ENCODE measurements at places on chromosomes 5 and 9.

- no peak for DNase-seq
Observed at GRCh38 chr5:134174841-134175839, 1.6 kb downstream of the SKP1 start.

GRCh38 chr5:120088412-120088811, 375.7 kb upstream of the PRR16 start:
- DNase-seq: no peak

DNA sequence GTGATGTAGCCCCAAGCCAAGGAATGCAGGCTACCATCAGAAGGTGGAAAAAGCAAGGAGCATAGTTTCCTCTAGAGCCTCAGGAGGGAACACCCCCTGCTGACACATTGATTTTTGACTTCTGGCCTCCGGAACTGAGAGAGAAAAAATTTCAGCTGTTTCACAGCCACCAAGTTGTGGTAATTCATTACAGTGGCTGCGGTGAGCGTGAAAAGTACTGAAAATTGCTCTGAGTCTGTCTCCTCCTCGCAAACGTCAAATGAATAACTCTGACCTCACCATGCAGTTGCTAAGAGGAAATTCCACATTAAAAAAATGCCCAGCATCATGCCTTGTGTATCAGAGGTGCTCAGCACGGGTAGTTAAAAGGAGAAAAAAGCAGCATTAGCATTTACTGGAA, 277.9 kb upstream of the MSX2 start:
- no peak for DNase-seq

- peak; percentile 66 for DNase-seq
Observed at GRCh38 chr9:116661037-116661954, 25.8 kb upstream of the TRIM32 start.

- no peak for DNase-seq
Observed at GRCh38 chr5:126819253-126819652, 42.3 kb downstream of the LMNB1 start.

DNA sequence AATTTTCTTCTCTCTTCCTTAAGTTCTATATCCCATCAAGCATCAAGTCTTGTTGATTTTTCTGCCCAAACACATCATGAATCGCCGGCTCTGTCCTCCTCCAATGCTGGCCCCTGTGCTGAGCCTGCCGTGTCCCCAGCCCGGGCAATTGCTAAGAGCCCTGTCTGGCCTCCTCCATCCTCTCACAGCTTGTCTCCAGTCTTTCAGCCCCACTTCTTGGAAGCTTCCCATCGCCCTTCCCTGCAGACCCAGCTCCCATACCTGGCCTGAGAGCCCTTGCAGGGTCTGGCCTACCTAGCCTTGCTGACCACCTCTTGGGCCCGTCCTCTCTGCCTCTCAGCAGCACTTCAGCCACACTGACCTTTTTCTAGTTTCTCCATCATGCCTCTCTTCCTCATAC, 61.9 kb downstream of the COL15A1 start:
- no peak for DNase-seq

DNA sequence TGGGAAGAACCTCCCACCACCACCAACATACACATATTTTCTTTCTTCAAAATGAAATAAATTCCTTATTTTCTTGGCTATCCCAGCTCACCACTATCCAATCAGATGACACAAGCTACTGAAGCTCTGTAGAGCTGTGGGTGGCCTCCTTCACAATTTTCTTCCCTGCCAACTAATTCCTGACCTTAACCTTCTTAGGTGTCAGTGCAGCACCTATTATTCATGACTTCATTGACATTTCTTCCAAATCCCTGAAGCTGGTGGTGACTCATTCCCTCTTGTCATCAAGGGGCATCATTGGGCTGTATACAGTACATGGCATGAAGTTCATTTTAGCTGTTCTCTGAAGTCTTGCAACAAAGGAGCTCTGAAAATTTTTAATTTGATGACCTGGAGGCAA, 42.0 kb upstream of the ADRA1B start:
- DNase-seq: no peak

GRCh38 chr5:168699002-168699401, 119.8 kb upstream of the PANK3 start:
- no peak for DNase-seq

DNA sequence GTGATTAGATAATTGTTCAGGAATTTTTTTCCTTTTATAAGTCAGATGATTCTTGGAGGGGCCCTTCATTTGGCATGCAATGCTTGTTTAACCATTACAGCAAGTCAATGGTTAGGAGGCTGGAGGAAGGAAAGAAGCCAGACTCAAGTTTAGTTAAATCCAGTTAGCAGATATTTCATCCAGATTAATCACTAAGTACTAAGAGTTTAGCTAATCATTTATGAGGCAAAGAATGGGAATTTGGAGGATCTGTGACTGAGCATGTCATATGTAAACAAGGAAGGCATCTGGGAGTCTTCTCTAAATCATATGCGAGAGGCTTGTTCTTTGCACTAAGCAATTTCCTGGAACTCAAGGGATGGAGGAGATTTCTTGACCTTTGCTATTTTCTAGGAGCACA, 145.3 kb upstream of the SGCD start:
- no peak for DNase-seq

DNA sequence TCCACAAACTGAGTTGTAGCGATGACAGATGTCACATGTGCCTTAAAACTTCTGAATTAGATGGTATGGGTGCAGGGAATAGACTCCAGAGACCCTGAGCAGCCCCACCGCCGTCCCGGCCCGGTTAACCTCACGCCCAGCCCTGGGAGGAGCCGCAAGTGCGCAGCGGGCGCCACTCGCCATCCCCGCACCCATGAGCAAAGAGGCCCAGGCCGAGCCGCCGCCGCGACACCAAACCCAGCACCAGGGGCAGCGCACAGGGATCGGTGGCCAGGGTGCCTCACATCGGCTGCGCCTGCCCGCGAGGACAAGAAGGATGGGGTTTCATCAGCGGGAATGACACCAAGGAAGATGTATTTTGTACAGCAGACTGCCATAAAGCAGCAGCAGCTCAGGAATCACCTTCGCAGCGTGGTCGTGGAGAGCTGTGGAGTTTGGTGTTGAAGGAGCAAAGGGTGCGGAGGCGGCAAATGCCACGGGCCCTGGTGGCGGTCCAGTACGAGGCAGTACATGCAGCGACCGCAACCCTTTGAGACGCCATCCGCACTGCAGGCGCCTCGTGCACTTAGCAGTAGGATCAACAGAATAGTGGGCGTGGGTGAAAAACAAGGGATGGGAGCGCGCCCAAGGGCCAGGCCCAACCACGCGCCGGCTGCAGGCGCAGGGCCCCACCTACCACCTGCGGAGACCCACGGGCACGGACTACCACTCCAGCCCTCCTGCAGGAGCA, 89.7 kb downstream of the ZNF366 start:
- DNase-seq: no peak

GRCh38 chr5:177455661-177456590, 9.3 kb downstream of the PRR7 start:
- DNase-seq: peak; percentile 89

- no peak for DNase-seq
Observed at GRCh38 chr5:91706785-91707520, 323.8 kb upstream of the ARRDC3 start.

- DNase-seq: no peak
Observed at GRCh38 chr5:106451998-106452397, 1218.7 kb downstream of the EFNA5 start.

DNA sequence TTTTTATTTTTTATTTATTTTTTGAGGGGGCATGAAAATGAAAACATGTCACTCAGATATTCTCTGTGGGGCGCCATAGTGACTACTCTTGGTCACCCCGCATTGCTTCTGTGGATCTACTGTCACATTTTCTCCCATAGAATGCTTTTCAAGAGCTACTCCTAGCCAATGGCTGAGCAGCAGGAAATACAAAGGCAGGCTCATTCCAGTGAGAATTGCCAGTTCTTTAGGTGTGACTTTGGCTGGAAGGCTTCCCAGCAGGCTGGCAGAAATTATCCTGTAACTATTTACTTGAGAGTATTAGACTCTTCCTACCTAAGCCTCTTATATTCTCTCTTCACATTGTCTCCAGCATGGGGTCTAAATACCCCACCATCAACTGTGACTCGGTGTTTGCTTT, 21.0 kb upstream of the PTPRD start:
- DNase-seq: no peak

DNA sequence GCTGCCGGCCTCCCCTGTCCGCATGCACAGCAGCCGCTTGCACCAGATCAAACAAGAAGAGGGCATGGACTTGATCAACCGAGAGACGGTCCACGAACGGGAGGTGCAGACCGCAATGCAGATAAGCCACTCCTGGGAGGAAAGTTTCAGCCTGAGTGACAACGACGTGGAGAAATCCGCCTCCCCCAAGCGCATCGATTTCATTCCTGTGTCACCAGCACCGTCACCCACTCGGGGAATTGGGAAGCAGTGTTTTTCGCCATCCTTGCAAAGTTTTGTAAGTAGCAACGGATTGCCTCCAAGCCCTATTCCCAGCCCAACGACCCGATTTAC, 75.3 kb downstream of the PIP5K1B start:
- no peak for DNase-seq

DNA sequence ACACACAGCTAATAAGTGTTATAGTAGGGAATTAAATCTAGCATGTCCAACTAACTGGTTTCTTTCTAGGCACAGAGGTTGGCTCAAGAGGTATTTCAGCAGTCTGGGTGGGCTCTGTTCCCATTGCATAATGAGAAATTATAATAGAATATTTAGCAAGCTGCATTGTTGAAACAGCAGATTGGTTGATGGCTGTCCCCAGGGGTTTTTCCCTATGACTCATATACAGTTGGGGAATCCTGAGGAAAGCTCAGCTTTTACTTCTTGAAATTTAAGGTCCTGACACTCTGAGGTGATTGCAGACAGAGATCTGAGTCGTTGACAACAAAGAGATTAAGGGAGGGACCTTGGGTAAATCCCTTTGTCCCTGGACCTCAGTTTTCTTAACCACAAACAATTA, 38.3 kb upstream of the TNFSF8 start:
- DNase-seq: no peak

DNA sequence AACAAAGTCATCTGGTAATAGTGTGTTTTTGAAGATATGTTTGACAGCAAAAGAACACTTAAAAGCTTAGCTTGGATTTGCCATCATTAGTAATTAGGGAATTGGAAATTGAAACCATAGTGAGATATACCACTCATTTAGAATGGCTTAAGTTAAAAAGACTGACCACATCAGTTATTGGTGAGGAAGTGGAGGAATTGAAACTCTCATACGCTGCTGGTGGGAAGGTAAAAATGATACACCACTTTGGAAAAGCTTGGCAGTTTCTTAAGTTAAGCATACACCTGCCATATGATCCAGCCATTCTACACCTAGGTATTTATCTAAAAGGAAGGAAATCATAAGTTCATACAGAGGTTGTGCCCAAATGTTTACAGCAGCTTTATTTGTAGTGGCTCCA, 213.2 kb downstream of the TRIO start:
- DNase-seq: no peak

GRCh38 chr9:108325406-108325805, 530.4 kb downstream of the ACTL7B start:
- DNase-seq: no peak

GRCh38 chr9:23677446-23677845, 148.6 kb downstream of the ELAVL2 start:
- DNase-seq: no peak

- no peak for DNase-seq
Observed at GRCh38 chr9:19901586-19901985, 112.7 kb upstream of the SLC24A2 start.

DNA sequence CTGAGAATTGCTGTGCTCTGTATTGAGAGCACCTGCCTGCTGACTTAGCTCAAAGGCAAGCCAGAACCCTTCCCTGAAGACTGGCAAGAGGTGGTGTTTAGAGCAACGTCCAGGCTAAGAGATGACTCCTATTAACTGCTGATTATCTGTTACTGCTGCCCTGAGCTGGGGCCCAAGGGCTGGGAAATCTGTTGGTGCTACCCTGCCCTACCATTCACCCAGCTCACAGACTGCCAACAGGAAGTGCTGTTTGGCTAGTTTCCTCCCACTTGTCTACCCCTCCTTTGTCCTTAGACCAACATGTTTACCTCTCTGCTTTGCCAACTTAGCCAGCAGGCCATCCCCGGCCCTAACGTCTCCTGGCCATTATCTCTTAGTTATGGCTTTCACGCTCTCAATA, 6.9 kb downstream of the RAB24 start:
- DNase-seq: peak; percentile 74

GRCh38 chr5:142330026-142330425, 5.2 kb upstream of the SPRY4 start:
- DNase-seq: no peak

GRCh38 chr9:911005-911404, 65.5 kb upstream of the DMRT3 start:
- DNase-seq: no peak

DNA sequence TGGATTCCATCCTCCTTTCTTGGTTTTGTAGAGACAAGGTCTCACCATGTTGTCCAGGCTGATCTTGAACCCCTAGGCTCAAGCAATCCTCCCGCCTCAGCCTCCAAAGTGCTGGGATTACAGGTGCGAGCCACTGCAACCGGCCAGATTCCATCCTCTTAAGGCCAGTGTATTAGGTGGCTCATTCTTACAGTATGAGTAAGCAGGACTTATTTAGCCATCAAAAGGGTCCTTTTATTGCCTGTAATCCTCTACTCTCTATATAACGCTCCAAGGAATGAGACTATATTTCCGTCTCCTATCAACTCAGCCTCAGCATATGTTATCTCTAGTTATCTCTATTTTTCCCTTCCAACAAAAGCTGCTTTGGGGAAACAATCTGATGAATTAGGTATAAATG, 3.0 kb upstream of the ERBIN start:
- no peak for DNase-seq

DNA sequence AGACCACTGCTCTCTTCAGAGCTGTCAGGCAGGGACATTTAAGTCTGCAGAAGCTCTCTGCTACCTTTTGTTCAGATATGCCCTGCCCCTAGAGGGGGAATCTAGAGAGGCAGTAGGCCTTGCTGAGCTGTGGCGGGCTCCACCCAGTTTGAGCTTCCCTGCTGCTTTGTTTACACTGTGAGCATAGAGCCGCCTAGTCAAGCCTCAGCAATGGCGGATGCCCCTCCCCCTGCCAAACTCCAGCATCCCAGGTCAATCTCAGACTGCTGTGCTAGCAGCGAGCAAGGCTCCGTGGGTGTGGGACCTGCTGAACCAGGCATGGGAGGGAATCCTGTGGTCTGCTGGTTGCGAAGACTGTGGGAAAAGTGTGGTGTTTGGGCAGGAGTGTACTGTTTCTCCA, 59.9 kb downstream of the CAVIN4 start:
- no peak for DNase-seq

DNA sequence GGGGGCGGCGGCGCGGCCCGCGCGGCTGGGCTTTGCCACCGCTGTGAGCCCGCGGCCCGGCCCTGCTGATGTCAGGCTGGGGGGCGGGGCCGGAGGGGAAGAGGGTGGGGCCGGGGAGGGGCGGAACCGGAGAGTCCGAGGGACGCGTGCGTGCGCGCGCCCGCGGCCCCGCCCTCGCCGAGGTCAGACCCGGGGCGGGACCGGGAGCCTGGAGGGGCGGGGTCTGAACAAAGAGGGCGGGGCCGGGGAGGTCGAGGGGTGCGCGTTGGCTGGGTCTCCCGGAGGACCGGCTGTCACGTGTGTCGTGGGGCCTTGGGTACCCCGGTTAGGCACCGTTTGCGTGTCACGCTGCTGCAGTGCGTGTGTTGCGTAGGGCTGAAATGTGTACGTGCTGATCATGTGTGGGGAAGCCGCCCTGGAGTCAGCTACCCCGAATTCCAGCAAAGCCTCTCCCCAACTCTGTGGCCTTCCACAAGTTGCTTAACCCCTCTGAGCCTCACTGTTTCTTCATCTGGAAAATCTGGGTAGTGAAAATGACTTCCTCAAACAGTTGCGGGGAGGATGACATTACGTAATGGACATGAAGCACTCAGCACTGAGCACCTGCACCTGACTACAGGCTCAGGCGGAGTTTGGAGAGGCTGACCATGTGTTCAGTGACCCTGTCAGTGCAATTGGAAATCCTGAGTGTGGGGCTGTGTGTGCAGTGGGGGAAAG, at the start of gene RALGDS:
TSS of gene RALGDS (minus strand) at position 43 of the 717 bp plus-strand sequence. CDS start 86 bp downstream, outside the sequence.
- peak; percentile 77 for DNase-seq

All from NCI-H2081 (cell line).